ENCODE measurements at places on chromosomes 2 and 18.

DNA sequence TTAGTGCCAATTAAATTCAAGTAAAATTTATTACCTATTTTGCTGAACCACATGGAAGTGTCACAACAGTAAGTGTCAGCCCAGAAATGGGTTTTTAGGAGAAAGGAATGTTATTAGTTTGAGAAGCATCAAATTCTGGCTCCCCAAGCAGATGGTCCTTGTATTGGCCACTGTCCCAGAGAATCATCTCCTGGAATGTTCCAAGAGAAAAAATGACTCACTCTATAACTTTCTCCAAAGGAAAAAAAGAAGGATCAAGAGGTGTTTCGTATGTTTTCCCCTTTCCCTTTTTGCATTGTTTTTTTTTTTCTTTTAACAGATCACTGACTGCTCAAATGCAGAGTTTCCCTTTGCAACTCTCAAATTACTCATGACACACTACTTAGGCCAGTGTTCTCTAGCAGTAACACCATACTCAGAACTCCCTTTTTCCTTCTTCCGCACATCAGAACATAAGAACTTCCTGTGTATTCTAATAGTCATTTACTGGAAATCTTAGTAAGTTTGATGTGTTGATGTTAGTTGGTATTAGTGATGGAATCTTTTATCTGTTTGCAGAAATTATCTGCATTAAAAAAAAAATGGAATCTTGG lies 390.3 kb downstream of the GPD2 start:
- no peak for DNase-seq

DNA sequence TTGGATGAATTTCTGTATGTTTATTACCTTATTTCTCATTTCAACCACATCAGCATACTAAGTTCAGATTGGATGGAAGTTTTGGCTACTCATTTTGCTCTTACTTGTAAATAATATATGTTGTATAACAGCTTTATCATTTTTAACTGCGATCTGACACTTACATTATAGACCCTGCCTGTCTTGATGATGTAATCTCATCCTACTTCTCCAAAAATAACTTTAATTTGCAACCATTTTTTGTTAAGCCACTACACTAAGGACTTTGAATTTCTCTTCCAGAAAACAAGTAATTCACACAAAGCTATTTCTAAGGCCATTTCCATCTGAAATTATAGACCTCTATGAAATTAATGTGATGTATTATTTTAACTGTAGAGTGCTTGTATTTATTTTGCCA lies 240.7 kb downstream of the WDR7 start:
- no peak for DNase-seq

GRCh38 chr2:104434318-104434792 lies 419.6 kb upstream of the POU3F3 start:
- DNase-seq = no peak

DNA sequence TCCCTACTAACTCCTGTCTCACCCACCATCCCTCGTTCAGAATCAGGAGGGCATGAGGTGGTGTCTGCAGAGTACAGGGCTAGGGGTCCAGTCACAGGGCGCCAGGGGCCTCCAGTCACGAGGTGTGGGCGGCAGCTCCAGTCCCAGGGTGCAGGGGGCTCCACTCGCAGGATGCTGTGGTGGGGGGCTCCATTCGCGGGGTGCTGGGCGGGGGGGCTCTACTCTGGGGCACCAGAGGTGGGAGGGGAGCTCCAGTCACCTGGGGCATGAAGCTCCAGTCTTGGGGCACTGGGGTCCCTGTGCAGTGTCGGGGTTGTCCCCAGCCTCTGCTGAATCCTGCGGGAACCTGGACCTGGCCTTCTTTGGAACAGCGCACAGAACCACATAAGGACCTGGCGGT lies 66.0 kb downstream of the EIPR1 start:
- DNase-seq = no peak

DNA sequence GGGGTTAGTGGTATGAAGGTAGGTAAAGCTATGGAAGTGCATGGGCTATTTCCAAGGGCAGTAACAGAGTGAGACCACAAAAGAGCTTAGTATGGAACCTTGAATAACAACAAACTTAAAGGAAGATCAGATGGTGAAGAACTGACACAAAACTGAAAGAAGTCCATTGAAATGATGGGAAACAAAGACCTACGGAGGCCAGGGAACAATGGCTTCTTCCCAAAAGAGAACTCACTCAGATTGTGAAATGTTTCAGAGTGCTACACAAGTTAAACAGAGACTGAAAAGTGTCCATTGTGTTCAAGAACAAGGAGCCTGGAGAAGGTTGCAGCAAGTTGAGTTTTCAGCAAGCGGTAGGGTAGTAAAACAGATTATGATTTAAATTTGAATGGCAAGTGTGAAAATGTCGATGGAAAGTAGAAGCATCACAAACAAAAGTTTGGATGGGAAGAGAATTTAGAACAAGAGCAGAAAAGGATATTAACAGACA lies 700.0 kb upstream of the NXPH2 start:
- no peak for DNase-seq

DNA sequence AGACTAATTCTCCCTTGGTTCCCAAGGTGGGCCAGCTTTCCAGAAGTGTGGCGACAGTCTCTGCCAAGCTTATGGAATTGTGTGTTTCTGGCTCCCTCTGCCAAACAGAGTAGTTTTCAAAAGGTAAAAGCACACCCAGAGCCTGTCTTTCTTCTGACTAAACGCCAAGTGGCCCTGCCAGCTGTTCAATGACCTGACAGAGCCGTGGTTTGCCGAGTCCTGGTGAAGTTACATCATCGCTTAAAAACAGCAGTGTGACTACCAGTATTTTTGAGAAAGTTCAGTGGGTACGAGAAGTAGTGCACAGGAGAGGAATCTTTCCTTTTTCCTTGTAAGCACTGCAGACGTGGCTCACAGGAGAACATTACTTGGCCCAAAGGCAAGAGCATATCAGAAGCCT lies 1.9 kb downstream of the PER2 start:
- no peak for DNase-seq

- no peak for DNase-seq
Observed at GRCh38 chr2:126858991-126859390, 39.7 kb upstream of the TEX51 start.

Measured in activated T-helper 1 cell treated with anti-CD3 and anti-CD28 coated beads, Interleukin-2, amount 50 U/mL, for 16 hours (primary cell).